ENCODE measurements at places on chromosomes 13 and 19.

DNA sequence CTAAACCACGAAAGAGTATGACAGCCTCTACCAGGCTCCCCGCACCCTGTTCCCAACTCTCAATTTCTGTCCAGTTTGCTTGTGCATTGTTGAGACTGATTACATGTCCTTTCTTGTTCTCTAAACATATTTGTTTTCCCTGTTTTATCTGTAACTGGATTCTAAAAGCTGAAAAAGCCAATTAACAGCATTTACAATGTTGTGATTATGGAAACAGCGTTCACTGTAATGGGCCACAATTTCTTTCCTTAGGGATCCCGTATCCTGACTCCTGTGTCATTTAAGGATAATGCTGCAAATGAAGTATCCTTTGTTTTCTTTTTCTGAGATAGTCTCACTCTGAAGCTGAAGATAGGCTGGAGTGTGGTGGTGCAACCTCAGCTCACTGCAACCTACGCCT lies 20.5 kb downstream of the EBPL start:
- no peak for DNase-seq

DNA sequence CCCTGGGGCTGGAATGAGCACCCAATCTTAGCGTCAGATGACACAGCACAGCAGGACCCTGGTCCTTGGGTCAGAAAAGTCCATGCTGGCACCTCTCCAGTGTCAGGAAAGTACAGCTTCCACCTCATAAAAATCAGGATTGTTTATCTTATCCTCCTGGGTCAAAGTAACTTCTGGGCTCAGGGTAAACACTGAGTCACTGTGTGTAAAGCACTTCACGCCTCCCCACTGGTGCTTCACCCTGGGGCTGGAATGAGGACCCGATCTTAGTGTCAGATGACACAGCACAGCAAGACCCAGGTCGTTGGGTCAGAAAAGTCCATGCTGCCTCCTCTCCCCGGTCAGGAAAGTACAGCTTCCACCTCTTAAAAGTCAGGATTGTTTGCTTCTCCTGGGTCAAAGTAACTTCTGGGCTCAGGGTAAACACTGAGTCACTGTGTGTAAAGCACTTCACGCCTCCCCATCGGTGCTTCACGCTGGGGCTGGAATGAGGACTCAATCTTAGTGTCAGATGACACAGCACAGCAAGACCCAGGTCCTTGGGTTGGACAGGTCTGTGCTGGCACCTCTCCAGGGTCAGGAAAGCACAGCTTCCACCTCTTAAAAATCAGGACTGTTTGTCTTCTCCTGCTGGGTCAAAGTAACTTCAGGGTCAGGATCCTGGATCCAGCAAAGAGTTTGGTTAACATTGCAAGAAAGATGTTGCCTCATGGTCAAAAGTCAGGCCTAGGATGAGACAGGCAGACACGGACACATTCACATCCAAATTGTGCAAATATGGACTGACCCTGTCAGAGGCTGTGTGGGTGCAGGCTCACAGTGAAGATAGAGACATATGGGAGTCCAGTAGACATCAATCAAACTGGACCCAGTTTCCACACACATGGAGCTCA lies 39.2 kb upstream of the CYP2A7 start:
- DNase-seq, result peak; percentile 92

- no peak for DNase-seq
These were observed 16.9 kb upstream of the PARP4 start for GRCh38 chr13:24529478-24529877.

- DNase-seq, result no peak
These were observed 340.6 kb downstream of the KCNRG start for GRCh38 chr13:50355797-50356196.

DNA sequence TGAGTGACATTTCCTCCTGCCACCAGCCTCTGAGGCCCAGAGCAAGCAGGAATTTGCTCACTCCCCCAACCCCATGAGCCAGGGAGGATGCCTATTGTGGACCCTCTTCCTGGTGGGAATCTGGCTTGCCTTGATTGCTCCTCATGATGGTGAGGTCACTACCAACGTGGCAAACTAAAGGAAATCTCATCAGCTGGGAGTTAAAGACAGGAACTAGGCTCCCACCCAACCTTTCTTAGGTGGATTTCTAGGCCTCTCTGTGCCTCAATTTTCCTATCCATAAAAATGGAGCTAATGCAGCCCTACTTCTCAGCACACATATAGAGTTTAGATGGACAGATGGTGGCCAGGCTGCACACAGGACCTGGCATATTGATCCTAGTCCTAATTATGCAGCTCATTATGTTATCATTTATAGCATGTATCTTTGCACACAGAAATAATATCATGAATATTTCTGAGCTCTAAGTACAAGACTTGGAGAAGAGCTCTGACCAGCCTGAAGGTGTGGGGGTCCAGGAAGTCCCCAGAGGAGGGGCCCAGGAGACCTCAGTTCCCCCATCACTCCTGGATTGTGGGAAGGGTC lies 2.0 kb downstream of the B3GNT3 start:
- no peak for DNase-seq
